ENCODE measurements at places on chromosomes 7 and 10. TPM values are rescaled to one million over a fixed set of nuclear protein-coding genes. Genes with fewer than 3 reads are reported as not detected.

- DNase-seq = no peak
Observed at GRCh38 chr7:4076701-4077294, 605.3 kb upstream of the FOXK1 start.

- no peak for DNase-seq
Observed at GRCh38 chr7:141701489-141702046, 398 bp downstream of the DENND11 start.

- no peak for DNase-seq
Observed at GRCh38 chr7:38245409-38245977, 27.9 kb downstream of the TARP start.

DNA sequence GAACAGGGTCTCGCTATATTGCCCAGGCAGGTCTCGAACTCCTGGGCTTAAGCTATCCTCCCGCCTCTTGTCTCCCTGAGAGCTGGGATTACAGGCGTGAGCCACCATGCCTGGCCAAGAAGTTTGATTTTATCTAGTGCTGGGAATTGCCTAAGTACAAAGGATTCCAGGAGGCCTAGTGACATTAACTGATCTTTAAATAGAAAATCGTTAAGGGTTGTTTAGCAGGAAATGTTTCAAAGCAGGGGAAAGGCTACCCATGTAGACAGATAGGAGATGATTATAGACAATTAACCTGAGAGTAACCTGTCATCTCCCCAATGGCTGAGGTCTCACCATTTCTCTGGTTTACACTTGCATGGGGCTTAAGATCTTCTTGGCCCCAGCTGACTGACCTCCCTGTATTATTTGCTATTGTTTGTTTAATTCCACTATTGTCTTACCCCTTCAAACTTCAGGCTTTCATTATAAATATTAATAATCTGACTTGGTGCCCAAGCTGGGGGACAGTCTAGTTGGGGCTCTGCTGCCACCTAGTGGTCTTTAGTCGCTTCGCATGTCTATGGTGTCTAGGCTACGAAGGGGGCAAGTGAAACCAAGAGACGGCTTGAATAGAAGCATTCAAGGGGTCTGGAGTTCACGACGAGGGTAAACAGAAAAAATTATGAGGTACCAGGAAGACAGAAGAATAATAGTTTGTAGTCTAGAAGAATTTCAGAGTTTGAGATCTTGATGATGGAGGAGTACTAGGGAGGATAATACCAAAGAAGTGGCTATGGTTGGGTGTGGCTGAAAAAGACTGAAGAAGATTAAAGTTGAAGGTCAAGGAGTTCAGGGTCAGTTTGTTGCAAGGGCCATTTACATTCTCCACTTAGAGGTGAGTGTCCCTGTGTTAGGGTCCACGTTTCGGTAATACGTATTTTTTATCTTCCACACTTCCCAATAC is 40.4 kb upstream of the BPGM start:
- peak; percentile 52 for DNase-seq

Gene HTR7
- 0.83 TPM for polyA plus RNA-seq

DNA sequence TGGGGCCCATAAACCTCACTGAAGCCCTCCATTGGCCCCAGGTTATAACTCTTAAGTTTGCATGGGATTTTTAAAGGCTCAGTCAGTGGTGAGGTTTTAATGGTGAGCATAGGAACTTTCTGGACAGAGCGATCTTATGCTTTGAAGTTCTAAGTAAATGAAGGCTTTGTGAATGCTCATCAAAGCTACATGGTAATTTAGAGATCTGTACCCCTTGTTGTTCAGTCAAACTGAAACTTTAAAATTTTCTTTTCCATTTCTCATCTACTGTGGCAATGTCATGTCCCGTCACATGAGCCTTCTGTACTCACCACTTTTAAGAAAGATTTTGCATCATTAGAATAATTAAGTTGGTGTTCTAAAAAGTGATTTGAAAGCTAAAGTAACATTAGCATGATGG is 39.9 kb downstream of the CHN2 start:
- no peak for DNase-seq

DNA sequence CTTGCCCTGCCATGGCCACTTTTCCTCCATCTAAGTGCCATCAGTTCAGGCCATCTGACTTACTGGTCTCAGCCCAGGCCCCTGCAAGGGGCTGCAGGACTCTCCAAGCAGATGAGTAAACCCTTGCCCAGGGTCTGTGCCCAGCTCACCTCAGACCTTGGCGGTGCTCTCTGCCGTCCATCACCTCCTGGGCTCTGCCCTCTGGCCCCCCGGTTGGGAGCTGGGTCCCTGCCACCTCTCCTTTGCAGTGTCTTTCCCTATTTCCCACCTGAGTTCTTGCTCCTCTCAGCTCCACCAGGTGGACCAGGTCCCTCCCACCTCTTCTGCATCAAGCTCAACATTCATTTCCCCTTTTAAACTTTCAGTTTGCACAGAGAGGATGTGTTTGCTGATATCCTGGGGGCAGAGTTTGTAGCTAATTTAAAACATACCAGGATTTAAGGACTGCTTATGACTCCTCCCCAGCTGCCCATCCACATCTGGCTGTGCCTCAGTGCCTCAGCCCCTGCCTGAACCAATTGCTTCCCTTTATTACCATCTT is 135.5 kb downstream of the SLIT1 start:
- DNase-seq = no peak

DNA sequence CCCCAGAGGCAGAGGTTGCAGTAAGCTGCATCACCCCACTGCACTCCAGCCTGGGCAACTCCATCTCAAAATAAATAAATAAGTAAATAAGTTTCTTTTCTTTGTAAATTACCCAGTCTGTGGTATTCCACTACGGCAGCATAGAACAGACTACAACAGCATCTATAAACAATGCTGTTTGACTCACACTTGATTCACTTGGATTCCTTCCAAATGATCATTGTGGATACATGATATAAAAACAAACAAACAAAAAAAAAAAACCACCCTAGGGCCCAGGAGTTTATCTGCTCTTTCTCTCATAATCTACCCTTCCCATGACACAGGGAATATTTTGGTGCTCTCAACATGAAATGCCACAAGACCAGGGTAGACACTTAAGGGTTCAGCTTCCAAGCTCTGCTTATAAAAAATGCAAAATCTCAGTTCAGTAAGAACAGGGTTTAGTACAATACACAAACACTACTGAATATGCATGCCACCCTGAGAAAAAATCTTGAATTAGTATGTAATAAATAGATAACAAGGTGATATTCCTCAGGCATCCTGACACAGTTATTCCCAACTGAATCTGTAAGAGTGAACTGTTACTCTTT is 200.9 kb downstream of the FAM107B start:
- no peak for DNase-seq

GRCh38 chr10:100654782-100655325 is 90.5 kb upstream of the PAX2 start:
- DNase-seq = no peak

Measured in right renal pelvis (tissue), 4 donors.